GM20000 (cell line): ENCODE measurements at places on chromosomes 4 and X.

DNA sequence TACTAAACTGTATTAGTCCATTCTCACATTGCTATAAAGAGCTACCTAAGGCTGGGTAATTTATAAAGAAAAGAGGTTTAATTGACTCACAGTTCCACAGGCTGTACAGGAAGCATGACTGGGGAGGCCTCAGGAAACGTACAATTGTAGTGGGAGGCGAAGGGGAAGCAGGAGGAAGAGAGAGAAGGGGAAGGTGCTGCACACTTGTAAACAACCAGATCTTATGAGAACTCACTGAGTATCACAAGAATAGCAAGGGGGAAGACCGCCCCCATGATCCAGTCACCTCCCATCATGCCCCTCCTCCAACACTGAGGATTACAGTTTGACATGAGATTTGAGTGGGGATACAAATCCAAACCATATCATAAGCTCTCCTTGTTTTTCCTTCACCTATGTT is 40.9 kb downstream of the RPA4 start:
- no peak for DNase-seq

DNA sequence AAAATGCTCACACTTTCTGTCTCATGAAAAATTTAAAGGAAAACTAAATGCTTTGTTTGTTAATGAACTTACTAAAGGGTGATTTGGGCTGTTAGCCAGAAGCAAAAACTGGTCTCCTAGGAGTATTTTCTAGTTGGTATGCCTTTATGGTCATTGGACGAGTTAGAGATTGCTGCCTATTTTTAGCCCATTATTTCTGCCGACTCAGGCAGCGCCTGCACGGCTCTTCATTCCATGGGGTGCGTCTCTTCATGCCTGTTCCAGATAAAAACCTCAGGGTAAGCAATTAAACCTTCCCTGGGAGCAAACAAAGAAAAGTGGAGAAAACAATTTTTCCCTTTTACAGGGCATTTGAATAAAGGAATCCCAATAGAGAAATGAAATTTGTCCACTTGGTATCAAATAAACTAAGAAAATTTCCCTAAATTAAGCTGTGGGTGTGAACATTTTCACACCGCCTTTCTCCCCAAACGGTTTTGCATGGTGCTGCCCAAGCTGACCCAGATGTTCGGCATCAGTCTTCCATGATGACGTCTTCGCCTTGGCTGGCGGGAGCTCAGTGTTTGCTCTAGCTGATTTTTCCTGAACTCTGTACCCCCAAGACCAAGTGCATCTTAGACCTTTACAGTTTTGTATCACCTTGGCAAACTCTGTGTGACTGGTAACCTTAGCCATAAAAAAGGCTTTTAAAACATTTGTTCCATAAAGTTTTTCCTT is 61.7 kb upstream of the ADGRG2 start:
- DNase-seq, result no peak

DNA sequence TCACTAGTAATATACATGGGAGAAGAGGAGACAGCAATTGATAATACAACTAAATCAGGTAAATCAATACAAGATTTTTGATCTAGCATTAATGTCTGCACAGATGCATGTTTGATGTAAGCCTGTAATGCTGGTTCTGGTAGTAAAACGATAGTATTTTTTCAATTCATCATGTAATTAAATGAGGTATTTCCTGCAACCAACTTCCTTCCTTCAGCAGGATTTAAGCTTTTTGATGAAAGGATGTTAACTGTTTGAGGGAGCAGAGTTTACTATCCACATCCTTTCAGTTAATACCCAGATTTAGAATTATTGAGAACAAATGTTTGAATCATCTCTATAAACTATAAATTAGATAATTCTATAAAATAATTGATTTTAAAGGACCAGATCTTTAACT is 31.4 kb upstream of the NFKB1 start:
- no peak for DNase-seq

- no peak for DNase-seq
These were observed 4.5 kb downstream of the ANXA5 start for GRCh38 chr4:121692261-121692660.

- DNase-seq, result no peak
These were observed 72.1 kb upstream of the IGFBP7 start for GRCh38 chr4:57182132-57182874.
